ENCODE measurements at places on chromosomes 3 and 15. TPM values are rescaled to one million over a fixed set of nuclear protein-coding genes. Genes with fewer than 3 reads are reported as not detected.
A peak's percentile ranks its signal among the peaks of the same experiment; 100 is the strongest.

DNA sequence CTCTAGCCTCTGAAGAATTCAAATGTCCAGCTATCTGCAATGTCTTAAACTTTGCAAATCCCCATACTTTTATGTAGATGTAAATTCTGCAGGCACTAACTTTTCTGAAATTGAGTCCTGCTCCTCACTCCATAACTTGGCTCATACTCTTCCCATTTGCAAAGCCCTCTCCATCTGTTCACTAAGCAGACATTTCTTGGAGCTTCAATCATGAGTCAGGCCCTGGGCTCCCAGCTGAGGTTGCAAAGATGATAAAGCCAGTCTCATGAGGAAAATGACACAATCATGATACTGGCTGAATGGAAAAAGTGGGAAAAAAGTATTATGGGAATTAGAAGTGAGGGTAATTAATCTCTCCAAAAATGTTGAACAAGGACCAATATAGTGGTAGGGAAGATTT is 507.6 kb downstream of the NR2F2 start:
- DNase-seq: no peak

DNA sequence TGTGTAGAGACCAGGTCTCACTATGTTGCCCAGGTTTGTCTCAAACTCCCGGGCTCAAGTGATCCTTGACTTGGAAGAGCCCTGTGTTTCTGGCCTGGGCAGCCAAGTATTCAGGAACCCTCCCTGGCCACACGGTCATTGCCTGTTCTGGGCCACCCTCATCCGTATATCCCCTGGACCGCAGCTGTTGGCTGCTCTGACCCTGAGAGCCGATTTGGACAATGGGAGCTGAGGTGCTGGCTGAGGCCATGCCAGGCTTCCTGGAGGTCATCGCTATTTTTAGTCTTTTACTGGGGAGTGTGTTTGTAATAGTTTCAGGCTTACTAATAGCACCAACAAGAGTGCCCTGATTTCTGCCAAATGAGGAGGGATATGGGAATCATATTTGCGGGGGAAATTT is 60.7 kb downstream of the ADAMTS7 start:
- no peak for DNase-seq

The RAB6B gene
- 1.3 TPM for total RNA-seq

DNA sequence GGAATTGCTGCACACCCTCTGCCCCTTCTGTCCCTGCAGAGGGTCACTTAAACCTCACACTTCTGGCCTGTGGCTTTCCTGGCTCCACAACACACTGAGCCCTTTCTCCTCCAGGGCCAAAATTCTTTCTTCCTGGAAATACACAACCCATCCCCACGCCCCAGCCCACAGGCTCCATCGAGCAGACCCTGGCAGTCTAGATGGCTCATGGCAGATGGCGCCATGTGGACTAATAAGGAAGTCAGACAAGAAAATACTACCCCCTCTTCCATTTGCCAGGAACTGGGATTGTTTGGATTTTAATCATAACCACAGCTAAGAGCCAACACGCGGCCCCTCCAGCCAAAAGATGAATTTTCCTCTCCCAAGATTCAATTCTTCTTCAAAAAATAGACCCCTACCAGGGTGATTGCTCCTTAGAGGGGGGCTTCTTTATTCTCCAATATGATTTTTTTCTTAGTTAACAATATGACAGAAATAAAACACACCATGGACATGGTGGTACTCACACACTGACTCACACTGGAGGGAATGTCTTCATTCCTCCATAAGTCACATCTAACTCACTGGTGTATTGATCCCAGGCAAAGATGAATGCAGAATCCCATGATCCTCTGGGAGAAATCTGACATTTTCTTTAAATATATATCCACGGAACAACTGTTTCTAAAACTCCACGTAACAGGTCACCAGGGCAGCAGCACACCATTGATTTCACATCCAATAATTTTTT is 111.5 kb downstream of the NTRK3 start:
- DNase-seq: no peak

DNA sequence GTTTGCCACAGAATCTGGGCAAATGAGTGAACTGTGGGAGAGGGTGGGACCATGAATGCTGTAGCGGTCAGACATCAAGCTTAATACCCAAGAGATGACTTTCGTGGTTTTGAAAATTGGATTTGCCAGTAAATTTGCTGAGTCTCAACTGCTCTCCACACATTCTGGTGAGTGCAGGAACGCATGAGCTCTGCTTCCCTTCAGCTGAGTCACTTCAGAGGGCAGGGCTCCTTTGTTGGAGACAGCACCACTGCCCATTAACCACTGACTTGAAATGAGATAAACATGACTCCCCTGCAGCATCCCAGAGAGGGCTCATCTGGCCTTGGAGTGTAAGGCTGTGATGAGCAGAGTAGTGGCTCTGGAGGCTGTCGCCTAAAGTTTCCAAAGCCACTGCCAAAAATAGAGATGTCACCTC is 22.6 kb downstream of the RARRES1 start:
- DNase-seq: no peak

The UBE2Q2 gene
- total RNA-seq: 28.5 TPM

The SCN11A gene
- 0.08 TPM for total RNA-seq

DNA sequence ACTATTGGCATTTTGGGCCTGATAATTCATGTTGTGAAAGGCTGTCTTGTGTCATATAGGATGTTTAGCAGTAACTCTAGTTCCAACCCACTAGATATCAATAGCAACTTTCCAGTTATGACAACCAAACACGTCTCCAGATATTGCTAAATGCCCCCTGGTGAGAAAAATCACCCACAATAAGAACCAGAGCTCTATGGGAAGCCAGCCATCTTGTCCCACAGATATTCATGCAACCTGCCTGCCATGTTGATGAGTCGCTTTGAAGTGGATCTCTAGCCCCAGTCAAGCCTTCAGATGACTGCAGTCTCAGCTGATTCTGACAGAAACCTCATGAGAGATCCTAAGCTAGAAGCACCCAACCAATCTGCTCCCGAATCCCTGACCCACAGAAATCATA is 5.6 kb upstream of the TNIK start:
- no peak for DNase-seq

GRCh38 chr3:135929670-135930069 is 35.9 kb upstream of the PPP2R3A start:
- no peak for DNase-seq

DNA sequence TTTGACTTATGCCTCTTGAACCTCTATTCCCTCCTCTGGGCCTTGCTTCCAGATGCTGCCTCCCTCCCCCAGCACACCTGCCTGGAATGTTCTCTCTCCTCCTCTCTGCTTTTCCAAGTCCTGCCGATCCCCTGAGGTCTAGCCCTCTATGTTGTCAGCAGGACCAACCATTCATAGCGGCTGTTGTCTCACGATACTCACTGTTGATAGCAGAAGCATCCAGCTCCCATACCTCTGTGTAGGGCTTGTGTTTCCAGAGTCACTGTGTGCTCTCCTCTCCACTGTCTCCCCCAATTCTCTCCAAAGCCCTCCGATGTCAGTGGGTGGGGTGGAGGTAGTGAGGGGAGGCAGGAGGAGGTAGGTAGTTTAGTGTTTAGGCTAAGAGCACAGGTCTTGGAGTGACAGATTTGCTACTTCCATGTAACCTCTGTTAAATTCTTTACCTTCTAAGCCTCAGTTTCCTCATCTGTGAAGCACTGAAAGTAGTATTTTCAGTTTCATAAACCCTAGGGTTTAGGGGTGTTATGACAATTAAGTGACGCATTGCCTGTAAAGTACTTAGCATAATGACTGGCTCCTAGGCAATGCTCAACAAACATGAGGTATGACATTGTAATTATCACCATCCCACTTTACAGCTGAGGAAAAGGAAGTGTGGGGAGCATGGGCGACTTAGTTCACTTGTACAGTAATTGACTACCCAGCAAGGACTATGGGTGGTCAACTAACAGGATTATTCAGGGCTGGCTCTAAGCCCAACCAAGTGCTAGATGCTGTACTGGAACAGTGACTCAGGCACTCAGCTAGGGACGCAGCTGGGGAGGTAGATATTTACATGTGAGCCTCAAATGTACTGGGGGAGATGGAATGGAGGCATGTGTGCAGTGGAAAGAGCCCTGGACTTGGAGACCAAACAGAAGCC is 122.8 kb downstream of the CACNA1D start:
- no peak for DNase-seq

- DNase-seq: no peak
These were observed 7.1 kb upstream of the SLC6A11 start for GRCh38 chr3:10808974-10809373.

GRCh38 chr3:35601959-35602358 is 37.4 kb upstream of the ARPP21 start:
- no peak for DNase-seq

DNA sequence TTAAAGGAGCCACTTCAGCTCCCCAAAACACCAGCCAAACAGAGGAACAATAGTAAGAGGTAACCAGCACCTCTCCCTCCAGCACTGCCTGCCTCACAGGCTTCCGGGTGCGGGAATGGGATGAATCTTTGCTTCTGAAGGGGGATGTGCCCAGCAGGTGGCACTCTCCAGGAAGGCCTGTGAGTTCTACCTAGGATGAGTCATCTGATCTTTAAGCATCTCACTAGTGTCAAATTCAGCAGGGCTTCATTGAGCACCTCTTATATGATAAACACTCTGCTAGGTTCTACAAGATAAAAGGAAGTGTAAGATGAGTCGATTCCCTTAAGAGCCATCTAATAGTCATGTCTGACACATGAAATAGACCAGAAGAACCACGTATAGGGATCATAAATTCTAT is 237.4 kb upstream of the UMPS start:
- no peak for DNase-seq

DNA sequence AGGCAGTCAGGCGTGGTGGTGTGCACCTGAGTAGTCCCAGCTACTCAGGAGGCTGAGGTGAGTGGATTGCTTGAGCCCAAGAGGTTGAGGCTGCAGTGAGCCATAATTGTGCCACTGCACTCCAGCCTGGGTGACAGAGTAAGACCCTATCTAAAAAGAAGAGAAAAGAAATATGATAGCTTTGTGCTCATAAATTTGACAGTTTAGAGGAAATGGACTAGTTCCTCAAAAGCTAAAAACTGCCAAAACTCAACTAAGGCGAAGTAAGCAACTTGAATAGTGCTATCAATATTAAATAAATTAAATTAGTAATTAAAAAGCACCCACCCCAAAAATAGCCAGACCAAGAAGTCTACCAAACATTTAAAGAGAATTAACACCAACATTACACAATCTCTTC is 24.5 kb upstream of the SLC15A2 start:
- DNase-seq: no peak

GRCh38 chr3:1348547-1348946 is 255.7 kb downstream of the CNTN6 start:
- DNase-seq: no peak

The GOLGA6D gene
- total RNA-seq: 0.14 TPM

The C3orf20 gene
- 0.22 TPM for total RNA-seq

GRCh38 chr3:31247850-31248562 is 284.7 kb upstream of the STT3B start:
- DNase-seq: no peak

DNA sequence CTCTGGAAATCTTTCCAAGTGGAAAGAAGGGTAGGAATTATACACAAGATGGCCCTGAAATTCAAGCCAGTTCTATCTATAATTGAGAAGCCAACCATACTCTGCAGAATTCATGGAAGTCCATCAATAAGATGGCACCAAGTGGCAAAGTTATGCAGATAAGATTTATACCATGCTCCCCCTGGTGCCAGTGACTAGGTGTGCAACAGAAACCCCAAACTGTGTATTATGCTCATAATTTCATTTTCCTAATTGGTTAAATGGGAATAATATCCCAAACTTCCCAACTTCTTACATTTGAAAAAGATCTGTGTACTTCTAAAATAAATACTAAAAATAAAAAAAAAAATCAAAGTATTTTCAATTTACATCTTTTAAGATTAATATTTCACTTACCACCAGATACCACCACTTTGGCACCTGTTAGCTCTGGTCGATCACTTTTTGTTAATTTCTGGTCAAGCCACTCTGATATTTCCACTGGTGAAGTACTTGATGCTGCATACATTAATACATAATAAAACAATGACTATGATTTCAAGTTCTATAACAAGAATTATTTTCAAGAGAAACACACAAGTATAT is 25.9 kb downstream of the ETFA start:
- DNase-seq: no peak

GRCh38 chr15:41465822-41466421 is 27.8 kb upstream of the ITPKA start:
- no peak for DNase-seq

GRCh38 chr3:8713901-8714759 is 19.5 kb upstream of the CAV3 start:
- no peak for DNase-seq

The CHDH gene
- not detected for total RNA-seq

DNA sequence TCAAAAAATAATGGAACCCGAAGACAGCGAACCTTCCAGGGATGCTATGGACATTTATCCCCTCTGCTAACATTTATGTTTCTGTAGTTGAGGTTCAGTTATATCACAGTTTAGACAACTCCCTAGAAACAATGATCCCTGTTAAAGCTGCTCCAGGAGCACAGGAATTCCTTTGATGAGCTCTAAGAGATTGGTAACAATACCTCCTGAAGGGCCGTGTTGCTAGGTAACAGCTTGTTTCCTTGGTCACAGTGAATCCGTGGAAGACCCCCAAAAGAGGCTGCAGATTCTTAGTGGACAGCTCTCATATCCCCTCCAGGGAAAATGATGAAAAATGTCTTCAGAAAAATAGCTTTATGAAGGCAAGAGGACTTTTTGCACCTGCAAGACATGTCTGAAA is 160.2 kb downstream of the SERPINI1 start:
- DNase-seq: no peak

The SSUH2 gene
- not detected for total RNA-seq

DNA sequence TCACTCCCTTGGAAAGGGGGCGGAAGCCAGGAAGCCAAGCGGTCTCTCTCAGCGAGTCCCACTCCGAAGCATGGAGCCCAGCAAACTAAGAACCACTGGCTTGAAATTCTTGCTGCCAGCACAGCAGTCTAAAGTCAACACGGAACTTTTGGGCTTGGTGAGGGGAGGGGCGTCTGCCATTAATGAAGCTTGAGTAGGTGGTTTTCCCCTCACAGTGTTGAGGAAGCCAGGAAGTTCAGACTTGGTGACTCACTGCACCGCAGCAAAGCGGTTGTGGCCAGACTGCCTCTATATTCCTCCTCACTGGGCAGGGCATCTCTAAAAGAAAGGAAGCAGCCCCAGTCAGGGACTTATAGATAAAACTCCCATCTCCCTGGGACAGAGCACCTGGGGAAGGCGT is 665.4 kb upstream of the CBLB start:
- DNase-seq: peak; percentile 25

DNA sequence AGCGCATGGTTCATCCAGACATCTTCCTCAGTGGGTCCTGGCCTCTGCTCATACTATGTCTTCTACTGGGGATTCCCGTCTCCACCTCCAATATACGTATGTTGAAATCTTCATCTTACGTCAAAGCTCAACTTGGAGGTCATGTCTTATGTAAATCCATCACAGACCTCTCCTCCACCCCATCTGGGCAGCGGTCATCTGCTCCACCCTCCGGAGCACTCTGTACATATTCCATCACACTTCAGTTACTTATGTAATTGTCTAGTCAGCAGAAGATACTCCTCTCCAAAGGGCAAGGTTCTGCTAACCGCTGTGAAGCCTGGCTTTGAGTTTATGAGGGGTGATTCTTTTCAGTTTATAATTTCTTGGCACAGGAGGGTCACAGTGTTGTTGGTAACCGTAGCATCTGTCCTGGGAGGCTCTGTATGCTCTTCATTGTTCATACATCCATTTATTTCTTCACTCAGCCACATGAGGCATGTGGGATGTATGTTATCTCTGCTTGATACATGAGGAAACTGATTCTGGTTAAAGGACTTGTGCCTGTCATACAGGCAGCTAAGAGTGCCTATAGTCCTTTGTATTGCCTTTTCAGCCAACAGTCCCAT is 22.1 kb downstream of the MAP2K1 start:
- no peak for DNase-seq

- DNase-seq: no peak
These were observed 53.6 kb downstream of the RHCG start for GRCh38 chr15:89442671-89443307.

Measured in CD8-positive, alpha-beta T cell (primary cell).